ENCODE measurements at places on chromosomes 5 and 9.

DNA sequence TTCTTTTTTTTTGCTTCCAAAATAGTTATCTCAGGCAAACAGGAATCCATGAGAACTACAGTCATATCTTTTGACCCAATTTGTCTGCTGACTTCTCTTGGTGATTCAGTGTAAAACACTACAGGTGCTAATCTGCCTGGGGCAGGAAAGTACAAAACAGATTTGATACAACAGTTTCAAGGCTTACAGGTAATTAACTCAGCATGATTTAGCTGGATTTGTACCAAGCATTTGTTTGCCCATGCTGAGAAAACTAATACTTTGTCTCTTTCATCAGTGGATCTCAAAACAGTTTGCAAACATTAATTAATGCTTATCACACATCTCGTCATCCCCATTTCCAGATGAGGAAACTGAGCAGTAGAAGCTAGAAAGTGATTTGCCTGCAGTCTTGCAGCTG, 312.5 kb upstream of the SEMA6A start:
- DNase-seq, result no peak

- peak; percentile 83 for DNase-seq
Measured at GRCh38 chr9:22211588-22212360, 202.7 kb upstream of the CDKN2B start.

GRCh38 chr9:113410207-113410864, at the start of the genes C9orf43 and POLE3:
TSS of gene C9orf43 (plus strand) at chr9:113410747. CDS start at chr9:113413494, 2,747 bp downstream.
TSS of gene POLE3 (minus strand) at chr9:113410675. CDS start at chr9:113410293, 382 bp downstream.
- DNase-seq, result peak; percentile 74

DNA sequence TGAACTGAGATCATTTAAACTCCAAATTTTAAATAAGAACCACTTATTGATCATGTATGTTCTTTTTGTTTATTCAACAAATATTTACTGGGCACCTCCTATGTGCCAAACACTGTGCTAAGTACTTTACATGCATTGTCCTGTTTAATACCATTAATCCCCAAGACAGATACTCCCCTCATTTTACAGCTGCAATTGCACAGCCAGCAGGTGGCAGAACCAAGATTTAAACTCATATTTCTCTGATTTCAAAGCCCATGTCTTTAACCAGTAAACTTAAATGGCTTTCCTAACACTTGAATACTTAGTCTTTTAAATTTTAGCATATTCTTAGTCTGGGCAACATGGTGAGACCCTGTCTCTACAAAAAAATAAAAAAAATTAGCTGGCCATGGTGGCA, 43.4 kb upstream of the KIAA1958 start:
- DNase-seq, result no peak

DNA sequence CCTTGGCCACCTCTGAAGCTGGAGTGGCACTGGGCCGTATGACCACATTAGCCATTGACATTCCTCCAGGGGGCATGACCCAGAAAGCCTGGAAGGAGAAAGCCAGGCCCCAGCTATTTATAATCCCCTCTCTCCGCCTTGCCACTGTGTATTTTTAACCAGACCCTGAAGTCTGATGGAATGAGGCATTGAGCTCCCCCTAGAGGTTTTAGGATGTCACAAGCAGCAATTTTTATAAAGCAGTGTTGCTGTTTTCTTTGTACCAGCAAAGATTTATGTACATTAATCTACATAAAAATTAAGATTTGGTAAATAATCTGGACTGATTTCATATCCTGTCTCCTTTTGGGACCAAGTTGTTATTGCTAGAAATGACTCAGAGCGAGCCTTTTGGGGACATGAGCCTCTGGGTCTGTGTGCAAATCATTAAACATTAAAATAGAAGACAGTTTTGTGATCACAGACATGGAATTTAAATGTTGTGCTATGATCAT, 127.1 kb downstream of the TRIO start:
- no peak for DNase-seq

DNA sequence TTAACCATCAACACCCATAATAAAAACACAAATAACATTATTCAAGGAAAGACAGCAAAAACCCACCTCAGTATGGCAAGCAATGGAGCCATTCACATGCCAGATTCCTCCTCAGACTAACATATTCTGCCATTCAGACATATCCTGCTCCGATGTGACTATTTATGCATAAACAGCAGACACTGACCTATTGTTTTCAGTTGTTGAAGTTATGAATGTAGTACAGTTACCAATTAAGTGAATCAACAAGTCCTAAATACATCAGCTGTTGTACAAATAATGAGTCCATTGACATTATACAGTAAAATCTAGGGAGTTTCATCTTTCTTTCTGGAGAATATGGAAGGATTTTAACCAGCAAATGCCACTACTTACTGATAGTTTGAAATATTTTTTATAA, 131.7 kb downstream of the DENND1A start:
- no peak for DNase-seq

DNA sequence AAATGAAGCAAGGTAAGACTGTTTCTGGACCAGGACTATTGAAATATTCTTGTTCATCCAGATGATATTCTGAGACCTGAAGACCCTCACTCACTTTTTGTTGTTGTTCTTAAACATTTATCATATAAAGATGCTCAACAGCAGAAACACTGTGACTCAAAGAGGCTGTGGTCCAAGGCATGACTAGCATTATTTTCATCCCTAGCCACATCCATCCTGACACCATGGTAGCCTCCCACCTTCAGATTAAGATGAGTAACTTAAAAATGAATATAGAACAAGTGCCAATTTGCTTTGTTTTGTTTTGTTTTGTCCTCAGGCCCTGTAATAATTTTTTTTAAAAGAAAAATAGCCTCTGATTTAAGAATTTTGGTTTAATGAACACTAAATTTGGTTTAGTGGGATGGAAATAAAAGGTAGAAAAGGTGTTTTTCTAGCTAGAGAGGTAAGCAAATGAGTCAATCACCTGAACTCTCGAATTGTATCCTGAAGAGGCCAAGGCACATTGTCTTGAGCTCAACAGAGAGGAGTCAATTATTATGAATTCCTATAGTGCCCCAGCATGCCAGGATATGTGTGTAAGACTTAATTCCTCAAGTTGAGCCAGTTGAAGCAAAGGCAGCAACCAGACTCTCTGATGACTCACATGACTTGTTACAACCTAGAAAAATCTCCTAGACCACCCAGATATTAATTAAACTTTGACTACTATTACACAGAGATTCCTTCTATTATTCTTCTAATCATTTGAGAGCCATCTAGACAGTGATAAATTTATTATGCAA, 380.1 kb upstream of the TUSC1 start:
- no peak for DNase-seq

GRCh38 chr5:40552981-40553380, 126.7 kb upstream of the PTGER4 start:
- DNase-seq, result no peak

GRCh38 chr5:402615-403359, 40.2 kb upstream of the EXOC3 start:
- DNase-seq, result no peak

DNA sequence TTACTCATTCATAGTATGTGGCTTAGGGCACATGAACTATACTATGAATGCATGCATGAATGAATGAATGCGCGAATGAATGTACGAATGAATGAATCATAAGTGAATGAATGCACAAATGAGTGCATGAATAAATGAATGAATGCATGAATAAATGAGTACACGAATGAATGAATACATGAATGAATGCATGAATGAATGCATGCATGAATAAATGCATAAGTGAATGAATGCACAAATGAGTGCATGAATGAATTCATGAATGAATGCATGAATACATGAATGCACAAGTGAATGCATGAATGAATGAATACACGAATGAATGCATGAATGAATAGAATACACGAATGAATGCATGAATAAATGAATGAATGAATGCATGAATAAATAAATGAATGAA, 52.5 kb upstream of the FCN1 start:
- DNase-seq, result no peak

DNA sequence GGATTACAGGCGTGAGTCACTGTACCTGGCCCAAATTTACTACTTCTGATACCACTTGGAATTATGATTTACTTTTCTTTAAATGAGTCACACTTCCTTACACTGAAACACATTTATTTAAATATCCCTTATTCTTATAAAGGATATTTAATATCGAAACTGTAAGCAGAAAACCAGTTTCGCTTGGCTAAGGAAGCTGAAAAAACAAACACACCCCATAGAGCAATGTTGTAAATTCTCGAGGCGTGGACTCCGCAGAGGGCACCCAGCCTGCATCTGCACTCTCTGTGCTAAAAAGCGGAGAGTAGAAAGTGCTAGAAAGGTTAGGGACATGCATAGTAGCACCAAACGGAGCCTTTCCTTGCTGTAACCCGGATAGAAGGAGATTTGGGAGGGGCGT, 86.5 kb downstream of the HMCN2 start:
- DNase-seq, result no peak

Data from BJ (cell line).